ENCODE measurements at places on chromosomes 12 and 14.

GRCh38 chr14:58944343-58944967 lies 244.0 kb upstream of the DAAM1 start:
- DNase-seq, result peak; percentile 45

DNA sequence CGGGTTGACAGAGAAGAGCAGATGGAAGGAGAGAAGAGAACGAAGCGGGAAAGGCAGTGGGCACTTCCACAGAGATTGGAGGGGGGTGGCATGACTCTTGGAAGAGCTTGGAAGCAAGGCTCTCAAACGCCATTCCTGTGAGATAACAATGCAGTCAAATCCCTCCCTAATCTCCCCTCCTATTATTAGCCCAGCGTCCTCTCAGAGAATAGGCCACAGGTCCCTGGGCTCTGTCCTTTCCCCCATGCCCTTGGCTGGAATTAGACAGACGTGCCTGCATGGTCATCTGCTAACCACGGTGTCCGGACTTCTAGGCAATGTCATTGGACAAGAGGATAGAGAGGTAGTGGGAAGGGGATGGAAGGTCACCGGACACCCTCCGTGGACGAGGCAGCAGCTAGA lies 8.0 kb upstream of the MYH7 start:
- no peak for DNase-seq

- DNase-seq, result peak; percentile 67
Observed at GRCh38 chr14:96614481-96614881, 112.3 kb downstream of the PAPOLA start.

GRCh38 chr14:66401449-66402095 lies 84.6 kb upstream of the CCDC196 start:
- peak; percentile 6 for DNase-seq

All from NCI-H1417 (cell line).